ENCODE measurements at places on chromosomes 7 and 10.
A peak's percentile ranks its signal among the peaks of the same experiment; 100 is the strongest.

- no peak for DNase-seq
Observed at GRCh38 chr7:113730309-113730955, 188.4 kb downstream of the PPP1R3A start.

DNA sequence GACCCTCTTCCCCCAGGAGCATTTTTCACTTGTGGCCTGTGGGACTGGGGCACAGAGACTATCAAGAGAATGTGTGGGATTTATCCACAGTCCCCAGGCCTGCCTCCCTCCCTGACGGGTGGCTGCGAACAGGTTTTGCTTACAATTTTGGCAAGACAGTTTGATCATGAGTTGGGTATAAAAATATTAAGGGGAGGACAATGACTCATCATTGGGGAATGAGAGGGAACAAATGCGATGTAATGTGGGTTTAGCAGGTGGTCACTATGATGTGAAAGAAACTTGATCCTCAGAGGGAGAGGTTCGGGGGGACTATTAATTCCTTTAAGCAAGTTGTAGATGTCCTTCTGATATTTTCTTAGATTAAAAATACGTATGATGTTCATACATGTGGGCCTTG, 52.2 kb downstream of the EMX2 start:
- DNase-seq: no peak

DNA sequence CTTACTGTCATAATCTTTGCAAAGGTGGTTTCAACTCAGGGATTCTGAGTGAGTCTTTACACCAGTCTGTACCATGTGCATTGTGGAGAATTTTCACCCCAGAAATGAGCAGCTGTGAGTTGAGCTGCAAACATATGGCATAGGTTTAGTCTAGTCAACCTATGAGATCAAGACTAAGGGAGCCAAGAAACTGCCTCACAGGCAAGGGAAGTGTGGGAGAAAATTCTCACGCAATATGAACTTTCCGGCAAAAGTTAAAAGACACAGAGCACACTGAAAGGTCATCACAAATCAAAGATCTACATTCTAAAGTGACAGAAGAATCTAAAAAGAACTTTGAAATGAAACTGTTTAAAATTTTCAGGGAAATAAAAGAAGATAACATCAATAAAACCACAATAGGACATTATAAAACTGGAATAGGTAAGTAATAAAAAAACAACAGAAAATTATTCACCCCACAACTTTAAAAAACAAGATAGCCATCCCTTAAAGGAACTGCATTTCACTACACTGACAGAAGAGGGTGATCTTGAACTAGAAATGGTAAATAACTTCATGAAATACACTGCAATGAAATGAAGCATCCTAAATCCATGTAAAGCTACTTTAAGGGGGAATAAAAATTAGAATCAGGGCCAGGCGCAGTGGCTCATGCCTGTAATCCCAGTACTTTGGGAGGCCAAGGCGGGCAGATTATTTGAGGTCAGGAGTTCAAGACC, 63.5 kb downstream of the LGI1 start:
- peak; percentile 15 for DNase-seq

DNA sequence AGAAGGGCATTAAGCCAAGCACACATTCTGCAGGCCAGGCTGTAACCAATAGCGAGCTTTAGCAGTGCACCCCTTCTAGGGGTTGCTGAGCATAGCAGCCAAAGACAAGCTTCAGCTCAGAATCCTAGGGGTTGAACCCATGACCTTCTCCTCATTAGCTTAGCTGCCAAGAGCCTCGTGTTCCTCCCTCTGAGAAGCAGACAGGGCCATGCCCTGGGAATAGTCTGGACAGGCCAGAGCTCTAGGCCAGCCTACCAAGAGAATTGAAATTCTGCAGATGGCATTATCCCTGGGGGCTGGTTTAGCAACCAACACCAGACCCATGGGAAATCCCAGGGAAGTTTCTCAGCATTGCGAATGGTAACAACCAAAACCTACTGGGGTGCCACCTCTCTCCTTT, 77.2 kb downstream of the PLXNA4 start:
- no peak for DNase-seq

GRCh38 chr10:80144696-80145131, 12.2 kb downstream of the PLAC9 start:
- no peak for DNase-seq

- DNase-seq: no peak
Observed at GRCh38 chr10:64863836-64864235, 1342.6 kb downstream of the REEP3 start.

DNA sequence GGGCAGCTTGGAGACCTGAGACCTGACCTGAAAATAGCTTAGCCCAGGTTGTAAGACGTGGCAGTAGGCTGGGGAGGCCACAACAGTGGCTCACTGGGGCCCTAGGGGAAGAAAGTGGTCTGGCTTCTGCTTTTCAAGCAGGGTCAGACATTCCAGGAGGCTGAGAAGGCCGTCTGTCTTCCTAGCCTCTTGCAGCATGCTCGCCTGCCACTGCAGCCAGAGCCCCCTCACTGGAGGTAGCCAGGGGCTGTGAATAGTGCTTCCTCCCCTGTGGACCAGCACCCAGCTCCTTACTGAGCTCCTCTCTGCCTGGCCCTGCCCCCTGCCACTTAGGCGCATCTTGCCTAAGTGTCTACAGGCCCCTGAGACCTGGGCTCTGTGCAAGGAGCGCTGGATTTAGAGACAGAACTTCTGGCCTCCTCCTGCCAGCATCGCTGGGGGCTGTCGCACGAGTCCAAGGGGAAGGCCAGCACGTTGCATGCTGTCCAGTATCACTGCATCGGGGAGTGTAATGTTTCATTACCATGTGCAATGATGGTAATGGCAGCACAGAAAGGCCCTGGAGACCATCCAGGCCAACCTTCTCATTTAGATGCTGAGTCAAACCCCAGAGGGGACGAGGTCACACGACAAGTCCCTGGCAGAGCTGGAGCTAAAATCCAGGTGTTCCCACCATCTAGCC, 12.7 kb downstream of the ZMIZ1 start:
- no peak for DNase-seq
